Stimulated activated naive CD8-positive, alpha-beta T cell treated with anti-CD3 and anti-CD28 coated beads, Interleukin-15, amount 100 ng/mL, for 72 hours (primary cell): ENCODE measurements at places on chromosomes 2 and 18.

DNA sequence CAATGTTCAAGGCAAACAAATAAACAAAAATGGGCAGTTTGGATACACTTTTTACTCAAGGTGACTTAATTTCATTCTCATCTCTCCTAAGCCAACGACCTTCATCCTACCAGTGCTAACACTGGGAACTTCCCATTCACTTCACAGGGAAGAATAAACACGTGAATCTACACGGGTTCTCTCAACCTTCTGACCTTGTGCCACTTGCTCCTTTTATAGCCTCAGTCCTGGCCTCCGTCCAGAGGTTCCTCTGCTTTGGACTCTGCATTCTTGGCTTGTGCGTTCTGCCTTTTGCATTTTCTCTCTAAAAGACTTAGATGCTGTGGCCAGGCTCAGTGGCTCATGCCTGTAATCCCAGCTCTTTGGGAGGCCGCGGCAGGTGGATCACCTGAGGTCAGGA, 13.8 kb downstream of the ZNF2 start:
- DNase-seq: no peak

DNA sequence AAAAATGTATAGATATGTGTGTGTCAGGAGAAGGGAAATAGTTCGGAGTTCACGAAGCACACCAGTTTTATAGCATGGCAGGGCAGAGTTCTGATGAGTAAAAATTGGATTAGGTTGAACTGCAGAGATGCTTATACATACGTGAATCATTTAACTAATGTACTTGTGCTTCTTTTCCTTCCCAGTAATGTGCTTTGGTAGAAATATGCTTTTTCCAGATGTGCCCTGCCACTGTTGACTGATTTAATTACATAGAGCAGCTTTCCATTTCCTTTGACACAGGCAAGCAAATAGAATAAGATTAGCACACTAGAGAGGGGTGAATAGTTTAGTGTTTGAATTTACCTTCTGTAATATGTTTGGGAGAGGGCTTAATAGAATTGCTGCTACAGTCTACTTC, 28.9 kb upstream of the ARMC9 start:
- DNase-seq: no peak

GRCh38 chr2:47488870-47489584, 86.1 kb downstream of the MSH2 start:
- DNase-seq: no peak

- no peak for DNase-seq
Observed at GRCh38 chr2:127700527-127701192, 637 bp upstream of the SFT2D3 start.

- DNase-seq: no peak
Observed at GRCh38 chr2:152587187-152587947, 129.9 kb downstream of the PRPF40A start.
